ENCODE measurements at places on chromosomes 12 and 14. TPM values are rescaled to one million over a fixed set of nuclear protein-coding genes. Genes with fewer than 3 reads are reported as not detected.

DNA sequence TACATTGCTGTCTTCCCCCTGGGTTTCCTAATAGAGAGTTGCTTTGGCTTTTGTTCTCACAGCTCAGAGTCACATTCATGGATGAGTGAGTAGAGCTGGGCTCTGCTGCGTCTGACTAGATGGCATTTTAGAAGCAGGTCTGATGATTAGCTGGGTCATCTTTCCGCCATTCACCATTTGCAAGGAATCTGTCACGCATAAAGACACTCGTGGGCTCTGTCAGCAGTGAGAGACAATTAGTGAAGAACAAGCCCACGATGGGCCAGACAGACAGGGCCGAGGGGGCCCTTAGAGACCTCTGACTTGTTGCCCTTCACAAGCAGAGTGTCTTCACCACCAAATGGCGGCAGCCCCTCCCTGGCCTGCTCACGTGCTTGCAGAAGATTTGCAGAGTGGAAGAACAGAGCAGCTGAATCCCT, 175.0 kb downstream of the CRADD start:
- H3K27me3 ChIP-seq, result no peaks in the 10 kb centered on the region
- no peak overlapping the region for H3K4me3 ChIP-seq
- no peak for DNase-seq
- peaks cover 2% of the 10 kb centered on the region for H3K4me1 ChIP-seq
- no peak overlapping the region for H3K27ac ChIP-seq
- no peaks in the 10 kb centered on the region for H3K36me3 ChIP-seq

GRCh38 chr12:125282921-125283320, 217.7 kb downstream of the AACS start:
- no peak for DNase-seq
- H3K4me3 ChIP-seq, result no peak overlapping the region
- H3K4me1 ChIP-seq, result no peaks in the 10 kb centered on the region
- H3K36me3 ChIP-seq, result no peaks in the 10 kb centered on the region

DNA sequence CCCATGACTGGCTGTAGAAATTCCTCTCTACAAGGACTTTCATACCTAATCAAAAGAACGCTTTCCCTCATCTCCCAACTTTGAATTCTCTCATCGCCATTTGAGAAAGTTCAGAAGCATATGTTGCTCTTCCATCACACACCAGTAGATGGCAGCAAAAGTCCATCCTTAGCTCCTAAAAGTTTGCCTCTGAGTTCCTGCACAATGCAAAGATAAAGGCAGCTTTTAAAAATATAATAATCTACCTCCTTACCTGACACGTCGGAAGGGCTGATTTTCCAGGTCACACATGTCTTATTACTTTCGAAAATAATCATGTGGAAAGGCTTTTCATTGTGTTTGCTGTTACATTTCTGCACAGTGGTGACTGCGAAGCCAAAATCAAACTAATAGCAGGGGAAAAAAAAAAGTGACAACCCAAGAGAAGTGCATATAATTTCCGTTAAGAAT, 456.7 kb upstream of the SEL1L start:
- H3K36me3 ChIP-seq, result no peaks in the 10 kb centered on the region
- H3K27ac ChIP-seq, result no peak overlapping the region
- no peaks in the 10 kb centered on the region for H3K27me3 ChIP-seq
- H3K4me1 ChIP-seq, result no peaks in the 10 kb centered on the region
- DNase-seq, result peak; percentile 25

GRCh38 chr14:84532016-84532415, 997.9 kb upstream of the FLRT2 start:
- DNase-seq, result no peak
- no peak overlapping the region for H3K27ac ChIP-seq
- H3K36me3 ChIP-seq, result no peaks in the 10 kb centered on the region
- peaks cover 2% of the 10 kb centered on the region for H3K4me1 ChIP-seq

PPP4R4 gene
- 10.0 TPM for total RNA-seq

GRCh38 chr14:33792009-33792719, 158.7 kb downstream of the EGLN3 start:
- H3K36me3 ChIP-seq, result no peaks in the 10 kb centered on the region
- no peaks in the 10 kb centered on the region for H3K27me3 ChIP-seq
- no peak overlapping the region for H3K27ac ChIP-seq
- no peaks in the 10 kb centered on the region for H3K4me1 ChIP-seq

DNA sequence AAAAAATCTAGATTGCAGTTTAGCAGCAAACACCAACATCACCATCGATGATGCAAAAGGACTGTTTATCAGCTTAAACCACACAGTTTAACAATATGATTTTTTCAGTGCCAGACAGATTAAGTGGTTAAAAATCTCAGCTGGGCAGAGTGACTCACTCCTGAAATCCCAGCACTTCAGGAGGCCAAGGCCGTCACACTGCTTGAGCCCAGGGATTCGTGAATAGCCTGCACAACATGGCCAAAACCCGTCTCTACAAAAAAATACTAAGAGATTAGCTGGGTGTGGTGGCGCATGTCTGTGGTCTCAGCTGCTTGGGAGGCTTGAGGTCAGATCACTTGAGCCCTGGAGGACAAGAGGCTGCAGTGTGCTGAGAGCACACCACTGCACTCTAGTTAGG, 8.9 kb downstream of the RSRC2 start:
- H3K36me3 ChIP-seq, result no peaks in the 10 kb centered on the region
- H3K4me3 ChIP-seq, result no peak overlapping the region
- no peaks in the 10 kb centered on the region for H3K27me3 ChIP-seq
- H3K27ac ChIP-seq, result no peak overlapping the region
- peaks cover 4% of the 10 kb centered on the region for H3K4me1 ChIP-seq
